ENCODE measurements at places on chromosomes 5 and 9. TPM values are rescaled to one million over a fixed set of nuclear protein-coding genes. Genes with fewer than 3 reads are reported as not detected.

Gene CARTPT
- not detected for total RNA-seq

Gene CTXN3
- total RNA-seq = not detected

Gene PCDHGC5
- total RNA-seq = 1.1 TPM

Gene BRD9
- total RNA-seq = 30.6 TPM

Gene WNT8A
- not detected for total RNA-seq

Gene PCDHA1
- total RNA-seq = not detected

Gene IFNE
- 0.52 TPM for total RNA-seq

Gene EGR1
- total RNA-seq = 66.9 TPM

Gene PLPP6
- total RNA-seq = 10.1 TPM

Gene PCDHAC1
- 0.26 TPM for total RNA-seq

Gene IFNA5
- not detected for total RNA-seq

Gene BAAT
- total RNA-seq = 0.13 TPM

Gene MYMK
- total RNA-seq = 1.0 TPM

Gene IARS1
- total RNA-seq = 63.4 TPM

Gene ZNF883
- total RNA-seq = 2.7 TPM

Gene PCDHB2
- under 0.01 TPM for total RNA-seq

Gene MPDZ
- 19.1 TPM for total RNA-seq

Gene FOXD4L4
- 0.08 TPM for total RNA-seq

Gene FOXI1
- not detected for total RNA-seq

Gene PRUNE2
- 2.6 TPM for total RNA-seq

Gene FBP2
- not detected for total RNA-seq

Gene KIF24
- 2.5 TPM for total RNA-seq

Measured in epithelial cell of alveolus of lung (primary cell).